ENCODE measurements at places on chromosomes 1 and 21. TPM values are rescaled to one million over a fixed set of nuclear protein-coding genes. Genes with fewer than 3 reads are reported as not detected.

GRCh38 chr1:193456811-193457280, 270.4 kb upstream of the B3GALT2 start:
- no peak overlapping the region for H3K4me3 ChIP-seq
- no peak overlapping the region for H3K27ac ChIP-seq
- H3K4me1 ChIP-seq, result no peaks in the 10 kb centered on the region
- H3K27me3 ChIP-seq, result no peaks in the 10 kb centered on the region

- H3K4me3 ChIP-seq, result no peak overlapping the region
- no peaks in the 10 kb centered on the region for H3K27me3 ChIP-seq
- peak overlapping the region; percentile 45 for H3K27ac ChIP-seq
These were observed 19.8 kb downstream of the CTNNBIP1 start for GRCh38 chr1:9890224-9890731.

The LCE6A gene
- total RNA-seq, result not detected

GRCh38 chr1:5753549-5754421, 238.4 kb downstream of the NPHP4 start:
- H3K36me3 ChIP-seq, result no peaks in the 10 kb centered on the region
- no peak overlapping the region for H3K4me3 ChIP-seq
- peaks cover 87% of the 10 kb centered on the region for H3K27me3 ChIP-seq
- no peak for DNase-seq
- H3K27ac ChIP-seq, result no peak overlapping the region
- no peaks in the 10 kb centered on the region for H3K4me1 ChIP-seq

The PADI4 gene
- total RNA-seq, result not detected

- no peak overlapping the region for H3K4me3 ChIP-seq
- H3K27ac ChIP-seq, result no peak overlapping the region
- no peaks in the 10 kb centered on the region for H3K4me1 ChIP-seq
- H3K36me3 ChIP-seq, result no peaks in the 10 kb centered on the region
These were observed 371.6 kb downstream of the AMY1C start for GRCh38 chr1:104121271-104121670.

- H3K27me3 ChIP-seq, result no peaks in the 10 kb centered on the region
- H3K36me3 ChIP-seq, result no peaks in the 10 kb centered on the region
These were observed 22.2 kb downstream of the EPB41 start for GRCh38 chr1:28936528-28936927.

DNA sequence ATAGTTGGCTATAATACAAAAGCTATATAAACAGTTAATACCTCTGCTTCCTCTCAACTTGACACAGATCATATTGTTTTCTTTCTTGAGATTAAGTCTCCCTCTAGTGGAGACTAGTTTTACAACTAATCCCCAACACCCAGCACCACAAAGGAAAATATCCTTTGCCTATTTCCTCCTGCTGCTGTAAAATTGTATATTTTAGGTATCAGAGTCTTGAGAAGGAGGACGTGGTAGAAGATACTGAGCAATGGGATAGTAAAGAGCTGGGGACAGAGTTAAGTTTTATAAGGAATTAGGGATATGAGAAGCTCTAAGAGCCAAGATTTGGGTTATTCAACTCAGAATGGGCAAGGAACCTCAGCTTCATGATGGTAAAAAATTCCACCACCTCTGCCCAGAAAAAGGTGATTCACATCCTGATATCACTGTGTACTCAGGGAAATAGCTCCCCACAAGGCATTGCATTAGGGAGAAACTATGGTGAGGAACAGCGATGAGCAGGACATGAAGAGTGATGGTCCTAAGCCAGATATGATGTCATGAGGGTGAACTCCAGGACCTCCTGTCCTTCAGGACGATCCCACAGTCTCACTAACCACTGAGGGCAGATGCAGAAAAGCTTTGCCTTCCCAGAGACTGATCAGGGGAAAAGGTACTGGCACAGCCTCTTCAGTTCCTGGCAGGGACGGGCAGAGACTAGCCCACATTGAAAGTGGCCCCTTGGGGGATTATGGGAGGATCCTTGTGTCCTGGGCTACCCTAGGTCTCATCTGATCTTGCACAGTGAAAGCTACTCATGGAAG, 14.7 kb upstream of the CFAP126 start:
- H3K27me3 ChIP-seq, result no peaks in the 10 kb centered on the region
- H3K4me1 ChIP-seq, result peaks cover 8% of the 10 kb centered on the region
- no peaks in the 10 kb centered on the region for H3K36me3 ChIP-seq
- no peak for DNase-seq

- H3K27me3 ChIP-seq, result no peaks in the 10 kb centered on the region
- H3K4me3 ChIP-seq, result no peak overlapping the region
- no peaks in the 10 kb centered on the region for H3K36me3 ChIP-seq
- no peaks in the 10 kb centered on the region for H3K4me1 ChIP-seq
- DNase-seq, result no peak
These were observed 71.8 kb downstream of the DUSP10 start for GRCh38 chr1:221670081-221670480.

The PLPPR4 gene
- total RNA-seq, result 1.2 TPM

The ACTN2 gene
- 7.5 TPM for total RNA-seq
